ENCODE measurements at places on chromosomes 5 and 9.

DNA sequence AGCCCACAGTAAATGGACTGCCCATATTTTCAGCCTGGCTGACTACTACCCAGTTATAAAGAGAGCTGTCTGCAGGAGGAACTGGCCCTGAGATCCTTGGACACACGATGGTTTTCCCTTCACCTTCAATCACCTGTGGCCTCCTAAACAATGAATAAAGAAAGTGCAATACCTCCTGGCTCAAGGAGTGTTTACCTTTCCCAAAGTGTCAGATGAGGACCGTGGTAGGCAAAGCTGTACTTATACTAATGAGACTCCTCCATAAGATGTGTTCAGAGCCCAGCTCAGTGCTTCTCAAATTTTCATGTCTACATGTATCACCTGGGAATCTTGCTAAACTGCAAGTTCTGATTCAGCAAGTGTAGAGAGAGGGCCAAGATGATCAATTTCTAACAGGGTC is 284.5 kb upstream of the VLDLR start:
- DNase-seq: no peak

- no peak for DNase-seq
These were observed 810.6 kb downstream of the TLE4 start for GRCh38 chr9:80382211-80382891.

GRCh38 chr5:169450464-169450863 is 133.1 kb upstream of the SPDL1 start:
- DNase-seq: no peak

- peak; percentile 57 for DNase-seq
These were observed 4.0 kb upstream of the RANBP3L start for GRCh38 chr5:36305571-36306326.

- DNase-seq: no peak
These were observed 419.7 kb downstream of the CHSY3 start for GRCh38 chr5:130323804-130324454.

- no peak for DNase-seq
These were observed 35.0 kb upstream of the DMRT1 start for GRCh38 chr9:806285-807156.
